ENCODE measurements at places on chromosomes 13 and 19.
A peak's percentile ranks its signal among the peaks of the same experiment; 100 is the strongest.

- no peak for DNase-seq
Measured at GRCh38 chr13:75225288-75226032, 256.5 kb downstream of the TBC1D4 start.

GRCh38 chr13:109655206-109655600 lies 131.2 kb downstream of the IRS2 start:
- no peak for DNase-seq

GRCh38 chr13:76379341-76380105 lies 506.7 kb downstream of the KCTD12 start:
- no peak for DNase-seq

- no peak for DNase-seq
Measured at GRCh38 chr19:44747739-44748425, 626 bp upstream of the BCL3 start.

DNA sequence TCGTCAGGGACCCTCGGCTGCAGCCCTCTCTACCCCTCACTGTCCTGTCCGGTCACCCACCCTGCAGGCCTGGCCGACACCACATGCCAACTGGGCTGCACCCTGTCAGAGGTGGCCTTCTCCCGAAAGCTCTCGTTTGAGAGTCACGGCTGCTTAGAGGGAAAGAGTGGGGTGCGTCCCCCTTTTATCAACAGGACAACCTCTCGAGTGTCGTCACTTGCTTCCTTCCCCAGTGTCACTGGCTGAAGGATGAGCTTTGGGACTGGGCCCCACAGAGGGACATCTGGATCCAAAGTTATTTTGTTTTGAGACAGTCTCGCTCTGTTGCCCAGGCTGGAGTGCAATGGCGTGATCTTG lies 28.5 kb downstream of the MAP2K2 start:
- no peak for DNase-seq

DNA sequence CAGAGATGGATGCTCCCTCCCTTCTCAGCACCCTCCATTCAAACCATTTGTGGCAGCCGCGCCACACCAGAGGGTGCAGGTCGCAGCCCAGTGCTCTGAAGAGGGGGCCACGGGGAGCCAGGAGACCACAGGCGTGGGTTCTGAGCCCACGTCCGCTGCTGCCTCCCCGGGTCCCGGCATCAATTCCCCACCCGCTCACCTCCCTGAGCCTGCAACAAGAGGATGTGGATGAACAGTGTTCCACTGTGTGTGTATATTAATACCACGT lies 120.1 kb upstream of the VSTM2B start:
- DNase-seq, result no peak

DNA sequence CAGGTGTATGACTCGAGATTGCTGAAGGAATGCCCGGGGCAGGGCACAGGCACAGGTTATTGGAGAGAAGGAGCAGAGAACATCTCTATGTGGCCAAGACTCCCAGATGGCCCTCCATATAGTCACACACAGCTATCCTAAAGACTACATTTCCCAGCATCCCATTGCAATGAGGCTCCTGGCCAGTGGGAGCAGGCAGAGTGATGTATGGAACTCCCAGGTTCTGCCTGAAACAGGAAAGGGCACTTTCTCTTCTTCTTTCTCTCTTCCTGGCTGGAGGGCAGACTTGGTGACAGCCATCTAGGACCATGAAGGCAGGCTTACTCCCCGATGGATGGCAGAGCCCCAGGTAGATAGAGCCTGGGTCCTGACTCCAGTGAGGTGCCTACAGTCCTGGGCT lies 13.5 kb downstream of the PPP1R13L start:
- no peak for DNase-seq

DNA sequence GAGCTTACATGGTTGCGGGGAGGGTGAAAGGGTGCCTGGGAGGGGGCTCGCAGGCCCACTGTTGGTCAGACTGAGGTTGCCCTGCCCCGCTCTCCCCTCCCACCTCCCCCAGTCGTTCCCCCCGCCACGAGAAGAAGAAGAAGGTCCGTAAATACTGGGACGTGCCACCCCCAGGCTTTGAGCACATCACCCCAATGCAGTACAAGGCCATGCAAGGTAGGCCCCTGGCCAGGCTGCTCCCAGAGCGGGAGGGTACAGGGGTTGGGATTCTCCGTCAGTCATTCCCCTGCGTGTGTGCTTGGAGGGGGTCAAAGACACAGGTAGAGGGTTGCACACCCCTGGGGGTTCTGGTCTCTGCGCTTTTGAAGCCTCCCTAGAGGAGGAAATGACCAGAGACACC lies 5.6 kb downstream of the U2AF2 start:
- no peak for DNase-seq

DNA sequence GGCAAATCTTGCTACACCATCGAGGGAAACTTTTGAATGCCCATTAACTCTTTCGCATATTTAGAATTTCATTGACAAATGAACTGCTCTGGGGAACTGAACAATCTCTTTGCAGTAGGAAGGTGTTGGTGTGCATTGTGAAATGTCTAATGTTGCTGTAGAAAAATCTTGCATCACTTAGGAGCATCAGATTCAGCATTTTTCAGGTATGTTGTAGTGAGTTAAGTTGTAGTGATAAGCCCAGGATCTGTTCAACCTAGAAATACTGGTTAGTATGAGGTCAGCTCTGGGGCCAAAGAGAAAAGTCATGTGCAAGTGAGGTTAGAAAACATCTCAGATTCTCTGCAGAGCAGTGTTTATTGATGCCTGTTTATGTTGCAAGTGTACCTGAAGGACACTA lies 4.1 kb downstream of the FRY start:
- DNase-seq, result no peak

DNA sequence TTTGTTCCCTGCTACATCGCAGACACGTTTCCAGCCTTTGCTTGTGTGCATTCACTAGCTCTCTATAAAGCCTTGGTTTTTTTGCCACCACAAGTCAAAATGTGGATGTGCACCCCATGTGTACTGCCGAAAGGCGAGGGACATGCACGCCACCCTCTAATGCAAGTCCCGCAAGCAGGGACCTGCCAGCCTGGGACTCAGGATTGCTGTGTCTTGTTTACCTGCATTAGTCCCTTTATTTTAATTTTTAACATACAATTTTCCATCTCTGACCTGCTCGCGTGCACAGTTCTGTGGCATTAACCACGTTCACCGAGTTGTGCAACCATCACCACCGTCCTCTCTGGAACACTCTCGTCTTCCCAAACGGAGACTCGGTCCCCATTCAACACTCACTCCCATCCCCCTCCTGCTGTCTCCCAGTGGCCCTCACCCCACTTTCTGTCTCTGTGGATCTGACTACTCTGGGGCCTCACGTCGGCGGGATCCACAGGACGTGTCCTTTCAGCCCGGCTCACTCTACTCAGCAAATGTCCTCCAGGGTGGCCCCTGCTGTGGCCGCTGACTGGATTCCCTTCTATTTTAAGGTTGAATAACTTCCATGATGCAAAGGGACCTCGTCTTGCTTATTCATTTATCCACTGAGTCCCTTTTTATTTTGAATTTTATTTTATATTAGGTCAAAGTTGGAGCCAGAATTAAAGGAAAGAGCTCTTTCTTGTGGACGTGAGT lies 58.4 kb downstream of the RASA3 start:
- no peak for DNase-seq

GRCh38 chr19:845707-846521 lies 5.1 kb downstream of the PRTN3 start:
- DNase-seq, result no peak

DNA sequence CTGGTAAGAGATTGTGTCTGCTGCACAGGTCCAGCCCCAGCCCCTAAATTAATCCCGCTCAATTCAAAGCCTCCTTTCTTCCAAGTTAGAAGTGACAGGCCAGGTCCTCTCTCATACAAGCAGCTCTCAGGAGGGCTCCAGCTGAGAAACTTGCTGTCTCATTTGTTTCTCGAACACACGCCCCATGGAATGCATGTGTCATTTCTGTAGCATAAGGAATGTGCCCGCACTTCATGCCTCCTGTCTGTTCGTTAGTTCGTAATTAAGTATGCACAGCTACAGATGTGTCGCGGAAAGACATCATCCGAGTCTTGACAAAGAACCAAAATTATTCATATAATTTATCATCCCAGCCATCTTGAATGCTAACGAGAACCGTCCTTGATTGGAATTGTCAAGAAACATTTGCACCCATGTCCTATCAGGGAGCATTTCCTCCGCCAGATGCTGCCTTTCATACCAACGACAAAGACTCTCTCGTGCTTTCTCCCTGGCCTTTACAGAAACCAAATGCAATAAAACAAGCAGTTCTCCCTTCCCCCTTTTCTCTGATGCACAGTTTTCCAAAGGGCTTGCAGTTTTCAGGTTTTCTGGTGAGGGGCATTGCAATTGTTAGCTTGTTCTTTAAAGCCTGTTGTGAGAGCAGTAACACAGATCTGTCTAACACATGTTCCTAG lies 133.5 kb downstream of the UQCRFS1 start:
- peak; percentile 9 for DNase-seq

DNA sequence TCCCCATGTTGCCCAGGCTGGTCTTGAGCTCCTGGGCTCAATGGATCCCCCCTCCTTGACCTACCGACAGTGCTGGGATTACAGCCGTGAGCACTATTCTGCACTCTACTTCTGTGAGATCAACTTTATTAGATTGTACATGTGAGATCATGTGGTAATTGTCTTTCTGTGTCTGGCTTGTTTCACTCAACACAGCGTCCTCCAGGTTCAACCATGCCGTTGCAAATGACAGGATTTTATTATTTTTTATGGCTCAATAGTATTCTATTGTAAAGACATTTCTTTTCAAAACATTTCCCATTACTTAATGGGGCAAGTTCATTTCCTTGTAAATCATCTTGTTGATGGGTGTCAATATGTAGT lies 1.5 kb upstream of the OBI1 start:
- DNase-seq, result no peak

DNA sequence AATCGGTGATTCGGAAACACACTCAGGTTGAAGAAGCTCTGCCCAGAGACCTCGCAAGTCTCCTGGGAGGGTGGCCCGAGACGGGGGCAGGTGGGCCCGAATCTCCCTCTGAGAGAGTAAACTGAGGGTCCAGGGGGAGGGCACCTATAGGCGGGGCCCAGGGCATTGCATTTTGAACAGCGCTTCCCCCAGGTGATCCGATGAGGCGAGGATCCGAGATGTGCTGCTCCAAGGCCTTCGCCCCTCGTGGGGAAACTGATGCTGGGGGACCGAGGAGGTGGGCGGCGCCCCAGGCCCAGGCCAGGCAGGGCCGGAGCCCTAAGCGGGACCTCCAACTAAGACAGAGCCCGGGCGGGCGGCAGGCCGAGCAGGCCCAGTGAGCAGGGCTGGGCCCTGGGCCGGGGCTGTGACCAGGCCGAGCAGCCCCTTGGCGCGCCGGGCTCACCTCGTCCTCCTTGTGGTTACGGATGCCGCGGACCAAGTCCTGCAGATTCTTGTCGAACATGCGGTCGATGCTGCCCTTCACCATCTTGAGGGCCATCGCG lies 500 bp downstream of the AP3D1 start:
- DNase-seq, result no peak

DNA sequence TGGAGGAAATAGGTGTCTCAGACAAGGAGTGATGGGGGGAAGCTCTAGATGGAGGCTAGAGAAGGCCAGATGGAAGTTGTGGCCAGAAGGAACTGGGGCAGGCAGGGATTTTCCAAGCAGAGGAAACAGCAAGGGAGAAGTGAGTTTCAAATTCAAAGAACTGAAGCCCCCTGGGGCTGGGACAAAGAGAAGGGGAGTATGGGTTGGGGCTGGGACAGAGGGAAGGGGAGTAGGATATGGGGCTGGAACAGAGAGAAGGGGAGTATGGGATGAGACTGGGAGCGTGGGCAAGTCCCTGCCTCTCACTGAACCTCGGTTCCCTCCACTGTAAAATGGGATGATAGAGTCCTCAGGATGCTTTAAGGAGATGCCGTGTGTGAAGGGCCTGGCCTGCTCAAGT lies 1.9 kb upstream of the GTF2F1 start:
- DNase-seq, result no peak

DNA sequence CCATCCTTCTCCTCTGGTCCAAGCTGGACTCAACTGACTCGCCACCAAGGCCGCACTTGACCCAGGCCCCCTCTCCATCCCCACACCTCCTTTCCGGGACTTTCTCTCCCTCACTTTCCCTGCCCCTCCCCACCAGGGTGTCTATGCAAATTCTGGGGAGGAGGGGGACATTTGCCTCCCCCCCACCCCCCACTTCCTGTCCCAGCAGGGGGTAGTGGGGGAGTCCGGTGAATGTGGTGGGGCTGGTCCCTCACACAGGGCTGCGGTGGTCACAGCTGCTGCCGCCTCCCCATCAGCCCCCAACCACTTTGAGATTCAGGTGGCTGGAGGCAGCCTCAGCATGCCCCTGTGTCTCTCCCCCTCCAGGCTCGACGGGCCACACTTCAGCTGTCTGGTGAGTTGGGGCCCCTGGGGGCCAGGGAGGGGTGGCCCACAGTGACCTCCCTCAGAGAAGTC lies 870 bp downstream of the SPIB start:
- DNase-seq, result no peak

- no peak for DNase-seq
Measured at GRCh38 chr19:12766051-12766521, 9.3 kb downstream of the HOOK2 start.

DNA sequence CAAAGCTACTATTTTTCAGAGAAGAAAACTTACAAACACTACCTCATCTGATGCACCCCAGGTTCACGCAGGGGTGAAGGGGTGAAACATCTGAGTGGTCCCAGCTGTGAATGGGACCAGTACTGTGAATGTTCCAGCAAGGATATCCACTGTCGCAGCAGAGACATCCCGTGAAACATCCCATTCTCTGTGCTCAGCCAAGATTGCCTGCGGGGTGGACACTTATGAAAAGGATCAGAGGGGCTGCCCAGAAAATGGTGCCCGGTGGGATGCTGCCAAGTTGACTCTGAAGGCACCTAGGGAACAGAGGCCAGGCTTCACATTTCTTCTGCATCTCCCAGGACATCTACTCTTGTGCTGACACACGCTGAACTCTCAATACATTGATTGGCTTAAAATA lies 15.9 kb downstream of the IRS2 start:
- DNase-seq, result no peak

GRCh38 chr13:59445812-59446211 lies 717.9 kb downstream of the DIAPH3 start:
- DNase-seq, result no peak

GRCh38 chr19:29614046-29614445 lies 8.0 kb downstream of the POP4 start:
- no peak for DNase-seq

DNA sequence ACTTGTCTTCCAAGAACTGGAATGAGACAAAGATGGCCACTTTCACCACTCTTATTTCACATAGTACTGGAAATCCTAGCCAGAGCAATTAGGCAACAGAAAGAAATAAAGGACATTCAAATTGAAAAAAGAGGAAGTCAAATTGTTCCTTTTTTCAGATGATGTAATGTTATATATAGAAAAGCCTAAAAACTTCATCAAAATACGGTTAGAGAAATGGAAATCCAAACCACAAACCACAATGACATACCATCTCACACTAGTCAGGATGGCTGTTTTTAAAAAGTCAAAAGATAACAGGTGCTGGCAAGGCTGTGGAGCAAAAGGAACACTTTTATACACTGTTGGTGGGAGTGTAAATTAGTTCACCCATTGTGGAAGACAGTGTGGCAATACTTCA lies 113.3 kb upstream of the SPRY2 start:
- DNase-seq, result no peak

GRCh38 chr13:26653310-26653709 lies 95.8 kb downstream of the WASF3 start:
- DNase-seq, result no peak
